ENCODE measurements at places on chromosomes 2 and 18.

DNA sequence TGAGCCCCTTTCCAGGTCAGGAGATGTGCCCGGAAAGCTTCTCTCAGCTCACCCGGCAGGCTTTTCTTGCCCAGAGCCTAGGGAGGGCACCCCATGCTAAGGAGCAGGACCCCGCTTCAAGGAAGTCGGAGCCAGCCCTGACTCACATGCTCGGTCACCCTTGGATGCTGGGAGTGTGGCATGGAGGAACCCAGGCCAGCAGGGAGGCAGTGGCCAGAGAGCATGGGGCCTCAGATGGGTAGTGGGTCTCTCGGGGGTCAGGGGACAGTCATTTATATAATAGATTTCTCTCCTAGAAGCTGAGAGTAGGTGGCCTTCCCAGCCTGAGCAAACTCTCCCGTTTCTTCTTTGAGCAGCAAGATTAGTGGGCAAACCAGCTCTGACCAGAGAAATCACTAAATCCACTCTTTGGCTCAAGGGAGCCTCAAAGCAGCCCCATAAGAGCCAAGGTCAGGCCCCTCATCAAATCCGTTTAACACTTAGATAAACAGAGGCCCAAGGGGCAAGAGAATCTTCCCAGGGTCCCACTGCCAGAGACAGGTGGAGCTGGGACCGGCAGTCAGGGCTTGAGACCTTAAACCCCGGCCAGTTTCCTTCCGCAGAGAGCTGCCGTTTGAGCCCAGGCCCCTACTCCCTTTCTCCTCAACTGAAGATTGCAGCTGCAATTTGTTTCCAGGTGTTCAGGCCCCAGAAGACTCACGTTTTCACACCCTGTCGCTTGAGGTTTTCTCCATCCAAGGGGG is 113.1 kb downstream of the CYP26B1 start:
- no peaks in the 10 kb centered on the region for H3K36me3 ChIP-seq
- H3K27ac ChIP-seq = no peak overlapping the region
- no peaks in the 10 kb centered on the region for H3K27me3 ChIP-seq
- peak; percentile 46 for DNase-seq
- H3K4me3 ChIP-seq = no peak overlapping the region
- H3K4me1 ChIP-seq = no peaks in the 10 kb centered on the region

DNA sequence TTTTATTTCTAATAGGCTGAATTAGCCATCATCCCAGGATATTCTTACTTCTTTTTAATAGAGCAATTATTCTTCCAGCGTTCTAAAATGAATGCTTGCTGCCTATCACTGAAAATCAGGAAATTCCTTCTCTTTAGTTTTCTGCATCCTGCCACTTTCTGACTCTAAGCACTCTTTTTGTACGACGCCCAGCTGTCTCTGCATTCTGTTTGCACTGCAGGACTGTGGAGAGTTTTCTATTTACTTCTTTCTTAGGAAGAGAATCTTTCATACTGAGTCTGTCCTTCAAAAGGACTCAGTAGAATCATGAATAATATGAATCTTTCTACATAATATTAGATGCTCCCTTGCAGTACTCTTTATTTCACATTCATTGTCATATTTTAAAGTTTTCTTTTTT is 360.4 kb upstream of the DSEL start:
- H3K27me3 ChIP-seq = no peaks in the 10 kb centered on the region
- H3K27ac ChIP-seq = no peak overlapping the region
- no peaks in the 10 kb centered on the region for H3K36me3 ChIP-seq

DNA sequence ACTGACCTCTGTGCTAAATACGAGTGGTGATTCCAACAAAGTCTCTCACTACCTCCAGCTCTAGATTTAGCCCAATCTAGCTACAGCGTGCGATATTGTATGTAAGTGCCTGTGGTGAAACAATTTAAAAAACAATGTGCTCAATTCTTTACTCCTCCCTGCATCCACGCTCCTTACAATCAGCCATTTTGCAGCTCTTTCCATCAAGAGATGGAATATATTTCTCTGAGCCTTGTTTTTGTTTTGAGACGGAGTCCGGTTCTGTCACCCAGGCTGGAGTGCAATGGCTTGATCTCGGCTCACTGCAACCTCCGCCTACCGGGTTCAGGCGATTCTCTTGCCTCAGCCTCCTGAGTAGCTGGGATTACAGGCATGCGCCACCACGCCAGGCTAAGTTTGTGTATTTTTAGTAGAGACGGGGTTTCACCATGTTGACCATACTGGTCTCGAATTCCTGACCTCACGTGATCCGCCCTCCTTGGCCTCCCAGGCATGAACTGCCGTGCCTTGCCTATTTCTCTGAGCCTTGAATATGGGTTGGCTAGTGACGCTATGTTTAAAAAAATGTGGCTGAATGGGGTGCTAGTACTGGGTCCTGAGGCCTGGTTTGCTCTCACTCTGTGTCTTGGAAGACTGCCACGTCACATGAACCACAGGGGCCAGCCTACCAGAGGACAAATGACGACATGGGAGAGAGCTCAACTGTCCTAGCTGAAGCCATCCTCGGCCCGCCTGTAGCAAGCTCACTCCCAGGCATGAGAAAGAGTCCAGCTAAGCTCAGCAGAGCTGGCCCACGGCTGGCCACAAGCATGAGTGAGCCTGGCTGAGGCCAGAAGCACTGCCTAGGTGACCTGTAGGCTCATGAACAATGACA is 14.8 kb downstream of the WDFY1 start:
- H3K4me1 ChIP-seq = no peaks in the 10 kb centered on the region
- DNase-seq = peak; percentile 75
- no peaks in the 10 kb centered on the region for H3K36me3 ChIP-seq
- H3K4me3 ChIP-seq = no peak overlapping the region

- peak overlapping the region; percentile 6 for H3K27ac ChIP-seq
- H3K4me1 ChIP-seq = peaks cover 13% of the 10 kb centered on the region
- DNase-seq = no peak
Observed at GRCh38 chr2:21773168-21773567, 649.4 kb downstream of the TDRD15 start.

GRCh38 chr2:197919487-197919886 is 115.1 kb downstream of the PLCL1 start:
- no peak for DNase-seq
- H3K27me3 ChIP-seq = no peaks in the 10 kb centered on the region
- no peak overlapping the region for H3K27ac ChIP-seq
- H3K36me3 ChIP-seq = no peaks in the 10 kb centered on the region
- H3K4me3 ChIP-seq = no peak overlapping the region

- H3K4me3 ChIP-seq = no peak overlapping the region
- H3K27ac ChIP-seq = no peak overlapping the region
- no peaks in the 10 kb centered on the region for H3K4me1 ChIP-seq
- no peak for DNase-seq
- H3K27me3 ChIP-seq = no peaks in the 10 kb centered on the region
- no peaks in the 10 kb centered on the region for H3K36me3 ChIP-seq
Observed at GRCh38 chr2:228705318-228705717, 523.8 kb upstream of the SPHKAP start.

GRCh38 chr18:9058406-9058805 is 44.1 kb upstream of the NDUFV2 start:
- H3K4me3 ChIP-seq = no peak overlapping the region
- no peaks in the 10 kb centered on the region for H3K36me3 ChIP-seq
- no peaks in the 10 kb centered on the region for H3K27me3 ChIP-seq
- DNase-seq = no peak
- no peak overlapping the region for H3K27ac ChIP-seq

GRCh38 chr2:8602809-8603208 is 79.0 kb upstream of the ID2 start:
- no peaks in the 10 kb centered on the region for H3K36me3 ChIP-seq
- no peaks in the 10 kb centered on the region for H3K4me1 ChIP-seq
- H3K27ac ChIP-seq = no peak overlapping the region
- H3K27me3 ChIP-seq = no peaks in the 10 kb centered on the region
- H3K4me3 ChIP-seq = no peak overlapping the region

DNA sequence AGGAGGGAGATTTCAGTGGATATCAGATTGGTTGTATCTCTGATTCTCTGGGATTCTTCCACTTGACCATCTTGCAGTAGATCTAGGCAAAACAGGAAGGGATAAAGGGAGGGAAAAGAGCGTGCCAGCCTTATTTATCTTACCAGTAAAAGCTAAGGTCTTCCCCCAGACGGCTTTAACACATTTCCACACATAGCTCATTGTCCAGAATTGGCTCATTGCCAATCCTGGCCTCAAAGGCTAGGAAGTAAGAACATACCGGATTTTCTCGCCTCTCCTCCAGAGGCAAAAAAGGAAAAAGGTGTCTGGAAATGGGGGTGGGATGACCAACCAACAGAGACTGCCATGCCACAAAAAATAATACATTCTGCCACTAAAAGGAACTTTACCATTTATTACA is 411.6 kb upstream of the NRP2 start:
- no peaks in the 10 kb centered on the region for H3K36me3 ChIP-seq
- no peak overlapping the region for H3K4me3 ChIP-seq
- no peak for DNase-seq
- no peaks in the 10 kb centered on the region for H3K27me3 ChIP-seq

DNA sequence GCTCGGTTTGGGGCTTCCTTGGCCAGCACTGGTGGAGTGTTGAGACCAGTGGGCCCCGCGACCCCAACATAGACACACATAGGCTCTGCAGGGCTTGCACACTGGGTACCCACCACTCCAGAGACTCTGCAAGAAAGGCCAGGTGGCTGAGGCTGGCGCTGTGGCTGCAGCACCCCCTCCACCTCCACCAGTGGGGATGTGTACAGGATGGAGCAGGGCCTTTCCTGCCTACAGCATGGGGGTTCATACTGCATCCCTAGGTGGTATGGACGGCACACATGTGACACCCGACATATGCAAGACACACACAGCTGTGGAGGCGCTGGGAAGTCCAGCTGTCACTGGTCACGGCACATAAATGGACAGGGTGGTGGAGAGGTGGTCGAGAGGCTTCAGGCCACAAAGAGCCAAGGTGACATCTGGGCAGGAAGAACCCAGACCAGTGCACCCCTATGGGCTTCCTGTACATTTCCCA is 1.3 kb downstream of the RNPEPL1 start:
- no peak for DNase-seq
- H3K4me3 ChIP-seq = peak overlapping the region; percentile 77
- peaks cover 10% of the 10 kb centered on the region for H3K36me3 ChIP-seq
- peak overlapping the region; percentile 76 for H3K27ac ChIP-seq

DNA sequence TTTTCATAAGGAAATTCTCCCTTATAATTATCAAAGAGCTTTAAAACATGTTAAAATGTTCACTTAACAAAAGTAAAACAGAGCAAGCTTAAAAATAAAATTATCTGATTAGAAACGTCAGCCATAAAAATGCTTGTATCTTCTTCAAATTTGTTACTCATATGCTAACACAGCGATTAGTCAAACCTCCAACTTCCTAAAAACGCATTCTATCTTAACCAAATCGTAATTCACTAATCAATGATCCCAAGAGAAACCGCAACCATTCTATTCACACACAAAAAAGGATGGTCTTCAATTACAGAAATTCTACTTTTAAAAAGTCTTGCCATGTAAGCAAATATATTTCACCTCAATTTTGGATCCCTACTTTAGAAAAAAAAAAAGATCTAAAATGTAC is 1.9 kb downstream of the STK17B start:
- no peaks in the 10 kb centered on the region for H3K4me1 ChIP-seq
- peak overlapping the region; percentile 89 for H3K4me3 ChIP-seq
- no peaks in the 10 kb centered on the region for H3K27me3 ChIP-seq
- H3K36me3 ChIP-seq = no peaks in the 10 kb centered on the region
- DNase-seq = no peak

DNA sequence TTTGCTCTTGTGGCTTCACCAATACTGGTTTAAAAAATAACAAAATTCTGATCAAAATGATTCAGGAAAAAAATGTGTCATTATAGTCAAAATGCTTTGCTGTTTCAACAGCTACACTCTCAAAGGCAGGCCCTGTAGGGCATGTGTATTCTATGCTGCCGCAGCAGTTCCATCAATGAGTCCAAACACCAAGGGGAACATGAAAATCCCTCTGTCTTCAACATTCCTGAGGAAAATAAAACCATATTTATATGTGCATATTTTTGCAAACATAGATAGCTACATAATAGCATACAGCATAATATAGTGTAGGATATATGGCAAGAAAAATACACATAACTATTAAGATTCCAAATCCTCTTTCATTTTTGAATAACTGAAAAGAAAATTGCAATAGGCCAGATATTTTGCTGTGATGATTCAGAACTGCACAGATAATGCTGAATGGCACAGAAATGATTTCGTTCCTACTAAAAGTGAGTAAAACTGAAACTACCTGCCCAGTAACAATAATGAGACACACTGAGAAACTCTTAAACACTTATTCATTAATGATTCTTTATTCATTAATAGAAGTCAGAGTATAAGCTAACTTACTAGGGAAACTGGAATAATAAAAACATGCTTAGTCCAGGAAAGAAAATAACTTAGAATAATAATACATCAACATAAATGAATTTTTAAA is 343.8 kb downstream of the SUCLG1 start:
- H3K27ac ChIP-seq = no peak overlapping the region
- H3K4me1 ChIP-seq = no peaks in the 10 kb centered on the region
- H3K4me3 ChIP-seq = no peak overlapping the region
- no peak for DNase-seq
- H3K36me3 ChIP-seq = no peaks in the 10 kb centered on the region

- H3K4me3 ChIP-seq = no peak overlapping the region
- H3K36me3 ChIP-seq = no peaks in the 10 kb centered on the region
- H3K27me3 ChIP-seq = no peaks in the 10 kb centered on the region
- no peak for DNase-seq
- peaks cover 27% of the 10 kb centered on the region for H3K4me1 ChIP-seq
Observed at GRCh38 chr2:48328159-48328809, 201.7 kb upstream of the STON1 start.

- H3K36me3 ChIP-seq = peaks cover 14% of the 10 kb centered on the region
- no peak overlapping the region for H3K4me3 ChIP-seq
- H3K27ac ChIP-seq = peak overlapping the region; percentile 84
- H3K4me1 ChIP-seq = peaks cover 67% of the 10 kb centered on the region
- peaks cover 2% of the 10 kb centered on the region for H3K27me3 ChIP-seq
Observed at GRCh38 chr2:74504591-74504990, 2.9 kb downstream of the PCGF1 start.

- no peak for DNase-seq
- no peaks in the 10 kb centered on the region for H3K4me1 ChIP-seq
- H3K36me3 ChIP-seq = no peaks in the 10 kb centered on the region
- H3K27me3 ChIP-seq = no peaks in the 10 kb centered on the region
- no peak overlapping the region for H3K27ac ChIP-seq
Observed at GRCh38 chr18:37639846-37640245, 74.2 kb upstream of the CELF4 start.

- DNase-seq = peak; percentile 74
- peak overlapping the region; percentile 93 for H3K27ac ChIP-seq
- H3K27me3 ChIP-seq = no peaks in the 10 kb centered on the region
- H3K4me3 ChIP-seq = peak overlapping the region; percentile 70
- H3K4me1 ChIP-seq = no peaks in the 10 kb centered on the region
Observed at GRCh38 chr18:26547646-26548414, 523 bp downstream of the KCTD1 start.

DNA sequence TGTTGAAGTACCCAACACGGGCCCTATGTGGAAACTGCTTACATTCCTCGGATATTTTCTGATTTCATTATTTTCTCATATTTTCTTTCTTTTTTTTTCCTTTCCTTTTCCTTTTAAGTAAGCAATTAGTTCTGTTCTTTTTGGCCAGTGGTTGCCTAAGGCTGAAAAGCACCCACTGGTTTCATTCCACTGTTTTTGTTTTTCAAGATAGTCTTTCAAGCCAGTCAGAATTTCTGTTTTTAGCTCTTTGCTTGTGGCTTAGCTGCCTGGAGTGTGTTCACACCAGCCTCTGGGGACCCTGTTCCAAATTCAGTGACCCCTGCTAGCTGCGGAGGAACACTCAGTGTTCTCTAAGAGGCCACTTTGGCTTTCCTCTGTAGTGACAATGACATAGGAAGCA is 73.6 kb downstream of the NRP2 start:
- H3K4me3 ChIP-seq = no peak overlapping the region
- H3K4me1 ChIP-seq = no peaks in the 10 kb centered on the region
- peak overlapping the region; percentile 53 for H3K27ac ChIP-seq
- H3K36me3 ChIP-seq = no peaks in the 10 kb centered on the region
- DNase-seq = no peak
